ENCODE measurements at places on chromosomes 11 and 22. TPM values are rescaled to one million over a fixed set of nuclear protein-coding genes. Genes with fewer than 3 reads are reported as not detected.

Gene BRSK2
- 6.2 TPM for total RNA-seq

Gene KRTAP5-11
- not detected for total RNA-seq

Gene MMP10
- total RNA-seq, result 0.71 TPM

Gene MYO7A
- 1.2 TPM for total RNA-seq

Gene PNPLA5
- total RNA-seq, result not detected
